Non-pigmented ciliary epithelial cell (primary cell): ENCODE measurements at places on chromosomes 7 and 10.

DNA sequence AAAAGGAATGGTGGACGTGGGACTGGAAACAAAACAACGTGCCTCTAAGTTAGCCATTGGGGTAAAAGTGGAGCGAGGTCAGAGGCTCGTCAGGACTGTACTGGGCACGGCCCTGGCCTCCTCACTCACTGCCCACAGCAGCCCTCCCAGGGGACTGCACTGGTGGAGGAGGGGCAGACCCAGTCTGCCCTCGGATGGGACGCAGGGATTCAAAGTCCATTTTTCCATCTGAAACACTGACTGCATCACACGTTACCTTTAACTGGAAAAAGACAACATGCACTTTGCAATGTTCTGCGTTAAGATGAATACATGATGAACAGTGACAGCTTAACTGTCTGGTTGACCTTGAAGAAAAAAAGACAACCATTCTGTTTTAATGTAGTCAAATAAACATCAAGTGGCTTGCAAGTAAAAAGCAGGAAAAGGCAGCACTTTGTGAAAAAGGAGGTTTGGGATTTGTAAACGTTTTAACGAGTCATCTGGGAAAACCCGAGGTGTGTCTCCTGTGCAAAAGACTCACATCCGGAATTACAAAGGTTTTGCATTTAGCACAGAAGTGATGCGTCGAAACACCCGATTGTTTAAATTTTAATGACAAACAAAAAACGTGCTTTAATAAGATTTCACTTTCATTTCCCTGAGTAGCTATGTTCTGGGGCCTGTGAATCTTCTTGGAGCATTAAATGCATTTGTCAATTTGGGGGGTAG, 18.8 kb downstream of the KLF6 start:
- DNase-seq: no peak

DNA sequence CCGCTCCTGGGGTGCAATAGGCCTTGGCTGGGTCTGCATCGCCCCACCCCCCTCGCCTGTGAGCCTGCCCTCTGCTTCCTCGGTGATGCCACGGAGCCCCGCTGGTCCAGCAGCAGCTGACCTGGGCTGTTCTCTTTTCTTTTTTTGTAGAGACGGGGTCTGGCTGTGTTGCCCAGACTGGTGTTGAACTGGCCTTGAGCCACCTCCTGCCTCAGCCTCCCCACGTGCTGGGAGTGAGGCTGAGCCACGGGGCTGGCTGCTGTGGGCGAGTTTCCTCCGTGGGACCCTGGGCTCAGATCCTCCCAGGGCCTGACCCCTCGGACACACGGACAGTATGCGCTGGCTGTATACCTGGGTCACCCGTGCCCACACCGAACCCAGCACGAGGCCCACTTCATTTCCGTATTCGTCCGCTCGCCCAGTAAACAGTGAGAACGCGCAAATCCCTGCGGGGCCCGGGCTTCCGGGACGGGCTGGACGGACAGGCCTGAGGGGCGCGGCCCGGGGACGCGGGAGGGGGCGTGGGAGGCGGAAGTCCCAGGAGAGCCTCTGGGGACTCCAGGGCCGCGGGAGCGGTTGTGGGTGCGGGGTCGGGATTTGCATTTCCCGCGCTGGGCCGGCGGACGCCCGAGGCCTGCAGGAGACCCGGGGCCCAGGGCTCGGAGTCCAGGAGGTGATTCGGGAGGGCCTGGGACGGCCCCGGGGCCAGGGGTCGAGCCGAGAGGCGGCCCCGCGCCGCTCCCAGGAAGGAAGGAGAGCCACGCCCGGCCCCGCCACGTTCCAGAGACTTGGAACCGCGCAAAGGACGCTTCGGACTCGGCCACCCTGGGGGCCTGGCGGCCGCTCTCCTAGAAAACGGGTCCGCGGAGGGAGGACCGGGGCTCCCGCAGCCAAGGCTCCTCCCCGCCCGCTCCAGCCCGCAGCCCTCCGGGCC, 57.7 kb upstream of the DNAJB6 start:
- DNase-seq: no peak

DNA sequence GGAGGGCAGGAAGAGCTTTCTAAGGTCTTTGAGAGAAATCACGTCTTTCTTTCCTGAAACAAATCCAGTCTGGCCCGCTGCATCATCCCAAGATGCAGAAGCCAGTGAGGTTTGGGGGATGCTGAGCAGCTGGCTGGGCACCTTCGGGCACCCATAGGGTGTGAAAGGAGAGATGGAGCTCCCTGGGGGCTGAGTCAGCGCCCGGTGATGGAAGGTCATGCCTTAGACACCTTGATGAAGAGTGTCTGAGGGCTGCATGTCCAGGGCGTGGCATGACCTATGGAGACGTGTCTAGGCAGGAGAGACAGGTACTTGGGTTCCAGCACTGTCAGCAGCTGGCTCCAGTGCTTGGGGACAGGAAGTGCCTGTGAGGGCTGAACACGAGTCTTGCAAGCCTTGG, 88.3 kb downstream of the GOLGA7B start:
- DNase-seq: no peak

DNA sequence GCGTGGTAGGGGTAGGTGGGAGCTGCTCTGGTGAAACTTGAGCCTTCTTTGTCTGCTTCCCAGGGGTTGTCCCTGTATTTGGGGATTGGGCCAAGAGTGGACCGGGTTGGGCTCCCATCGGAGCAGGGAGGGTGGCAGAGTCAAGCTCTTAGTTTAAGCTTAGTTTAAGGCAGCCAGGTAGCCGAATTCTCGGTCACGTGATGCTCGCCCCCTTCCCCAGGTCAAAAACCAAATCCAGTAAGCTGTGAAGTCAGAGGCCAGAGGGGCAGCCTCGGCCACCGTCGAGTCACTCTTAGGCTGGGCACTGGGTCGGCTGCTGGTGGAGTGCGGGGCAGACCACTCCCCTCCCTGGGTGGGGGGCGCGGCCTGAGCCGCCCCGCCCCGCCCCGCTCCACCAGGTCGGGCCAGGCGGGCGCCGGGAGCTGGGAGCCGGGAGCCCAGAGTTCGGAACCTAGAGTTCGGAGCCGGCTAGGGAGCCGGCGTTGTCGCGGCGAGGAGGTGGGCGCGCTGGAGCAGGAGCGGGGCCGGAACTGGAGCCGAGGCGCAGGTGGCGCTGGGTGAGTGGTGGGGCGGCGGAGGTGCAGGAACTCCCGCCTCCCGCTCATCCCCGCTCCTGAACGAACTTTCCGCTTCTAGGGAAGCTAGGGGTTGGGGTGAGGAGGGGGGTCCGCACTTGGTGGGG, 2.8 kb upstream of the LZTS2 start:
- DNase-seq: no peak

- no peak for DNase-seq
These were observed 75.2 kb downstream of the PRLHR start for GRCh38 chr10:118520116-118520742.

- DNase-seq: no peak
These were observed 1.9 kb upstream of the STX1A start for GRCh38 chr7:73721377-73721817.

- DNase-seq: no peak
These were observed 2.7 kb upstream of the PRXL2A start for GRCh38 chr10:80405626-80406025.

DNA sequence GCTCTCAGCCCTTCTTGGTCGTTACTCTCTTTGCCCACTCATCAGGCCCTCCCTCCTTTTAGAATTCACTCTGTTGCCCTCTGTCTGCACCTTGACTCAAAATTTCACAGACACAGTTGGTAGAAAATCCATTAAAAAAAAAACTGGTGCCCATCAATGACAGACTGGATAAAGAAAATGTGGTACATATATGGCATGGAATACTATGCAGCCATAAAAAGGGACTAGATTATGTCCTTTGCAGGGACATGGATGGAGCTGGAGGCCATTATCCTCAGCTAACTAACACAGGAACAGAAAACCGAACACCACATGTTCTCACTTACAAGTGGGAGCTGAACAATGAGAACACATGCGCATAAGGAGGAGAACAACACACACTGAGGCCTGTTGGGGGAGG, 115.7 kb downstream of the PARP12 start:
- DNase-seq: no peak

DNA sequence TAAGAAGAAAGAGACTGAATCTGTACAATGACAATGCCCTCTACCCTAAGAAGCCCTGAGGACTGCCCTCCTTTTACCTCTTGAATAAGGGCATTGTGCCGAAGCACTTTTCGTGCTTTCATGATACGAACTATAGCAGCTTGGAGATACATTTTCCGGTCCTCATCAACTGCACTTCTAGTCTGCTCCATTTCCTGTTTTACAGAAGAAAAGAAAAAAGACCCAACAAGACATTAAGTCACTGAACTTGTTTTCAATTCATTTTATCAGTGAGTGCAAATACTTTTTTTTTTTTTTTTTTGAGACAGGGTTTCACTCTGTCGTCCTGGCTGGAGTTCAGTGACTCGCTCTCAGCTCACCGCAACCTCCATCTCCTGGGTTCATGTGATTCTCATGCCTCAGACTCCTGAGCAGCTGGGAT, 78.4 kb downstream of the CUL2 start:
- no peak for DNase-seq

DNA sequence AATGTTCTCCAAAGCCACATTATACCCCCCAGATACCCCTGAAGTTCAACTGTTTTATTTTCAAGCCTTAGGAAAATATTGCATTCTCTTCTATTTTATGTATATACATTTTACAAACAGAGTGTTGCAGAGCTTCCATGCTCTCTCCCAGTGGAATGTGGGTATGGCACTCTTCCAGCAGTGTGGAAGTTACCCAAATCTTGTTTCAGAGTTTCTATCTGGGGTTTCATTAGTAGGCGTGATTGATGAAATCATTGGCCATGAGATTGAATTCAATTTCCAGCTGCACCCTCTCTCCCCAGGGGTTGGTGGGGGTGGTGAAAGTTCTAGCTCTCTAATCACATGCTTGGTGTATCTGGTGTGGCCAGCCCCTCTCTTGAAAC, 350.4 kb downstream of the RPS24 start:
- DNase-seq: no peak

- no peak for DNase-seq
These were observed 631 bp downstream of the HPS6 start for GRCh38 chr10:102065561-102066398.

- no peak for DNase-seq
These were observed 64.2 kb downstream of the MYOF start for GRCh38 chr10:93417921-93418320.

- no peak for DNase-seq
These were observed 96.7 kb downstream of the ZRANB1 start for GRCh38 chr10:125038637-125039036.

- no peak for DNase-seq
These were observed 79.9 kb upstream of the AGR3 start for GRCh38 chr7:16961641-16962040.

DNA sequence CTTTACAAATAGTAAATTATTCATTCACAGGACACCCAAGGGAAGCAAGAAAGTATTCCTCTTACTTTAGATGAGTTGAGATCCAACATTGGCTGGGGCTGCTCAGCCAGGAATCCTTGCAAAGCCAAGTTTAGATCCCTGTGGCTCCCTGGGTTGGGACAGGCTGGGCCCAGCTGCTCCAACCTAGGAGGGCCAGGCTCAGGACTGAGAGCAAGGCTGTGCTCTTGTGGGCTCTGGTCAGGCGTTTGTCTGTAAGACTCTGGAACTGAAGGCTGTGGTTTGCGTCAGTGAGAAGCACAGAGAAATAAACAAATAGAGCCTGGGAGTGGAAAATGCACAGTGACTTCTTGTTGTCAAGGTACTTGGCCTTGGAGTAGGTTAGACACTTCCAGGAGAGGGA, 53.2 kb upstream of the TMEM273 start:
- no peak for DNase-seq

GRCh38 chr7:24836084-24836483, 78.8 kb upstream of the GSDME start:
- no peak for DNase-seq

DNA sequence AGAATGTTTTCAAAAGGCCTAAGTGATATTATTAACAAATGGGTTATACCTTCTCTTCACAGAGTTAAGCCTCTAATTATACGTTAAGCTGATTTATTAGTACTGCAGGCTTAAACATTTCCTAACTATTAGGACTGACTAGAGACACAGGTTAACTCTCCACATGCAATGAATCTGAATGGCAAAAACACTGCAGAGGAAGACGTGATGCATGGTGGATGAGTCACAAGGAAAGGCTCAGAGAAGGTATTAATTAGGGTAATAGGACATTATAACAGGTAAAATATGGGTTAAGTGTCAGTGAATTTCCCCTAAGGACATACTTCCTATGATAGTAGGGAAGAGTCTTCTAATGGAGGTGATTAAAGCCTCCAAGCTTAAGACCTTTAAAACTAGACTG, 24.7 kb upstream of the SEM1 start:
- DNase-seq: no peak

- no peak for DNase-seq
These were observed 365.3 kb upstream of the FZD8 start for GRCh38 chr10:36007369-36007768.

- no peak for DNase-seq
These were observed 38.2 kb upstream of the ANK3 start for GRCh38 chr10:60427709-60428386.

GRCh38 chr10:93760490-93760889, 2.8 kb downstream of the LGI1 start:
- no peak for DNase-seq

- DNase-seq: no peak
These were observed 96.0 kb upstream of the JCAD start for GRCh38 chr10:30155401-30155800.

- DNase-seq: no peak
These were observed 877.6 kb upstream of the AUTS2 start for GRCh38 chr7:68720697-68721096.

- DNase-seq: no peak
These were observed 38.2 kb upstream of the TMEM236 start for GRCh38 chr10:17713758-17714157.
